ENCODE measurements at places on chromosomes 5 and 9. TPM values are rescaled to one million over a fixed set of nuclear protein-coding genes. Genes with fewer than 3 reads are reported as not detected.

DNA sequence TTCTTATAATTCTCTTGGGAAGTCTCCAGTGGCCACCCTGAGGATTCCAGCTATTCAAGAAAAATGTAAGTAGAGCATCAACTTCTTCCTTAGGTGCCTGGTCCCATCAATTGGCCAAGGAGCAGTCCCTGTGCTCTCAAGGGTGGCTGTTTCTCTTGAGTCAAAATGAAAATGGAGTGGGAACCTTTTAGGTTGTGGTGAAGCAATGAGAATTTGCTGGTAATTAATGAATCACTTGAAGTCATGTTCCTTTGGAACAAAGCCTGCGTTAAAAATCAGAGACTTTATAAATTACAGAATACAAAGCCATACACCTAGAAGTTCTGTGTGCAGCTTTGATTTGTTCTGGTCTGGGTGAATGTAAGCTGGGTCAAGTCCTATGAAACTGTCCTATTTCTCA, 48.9 kb downstream of the IL31RA start:
- no peaks in the 10 kb centered on the region for H3K36me3 ChIP-seq
- no peak overlapping the region for H3K4me3 ChIP-seq
- no peak for DNase-seq
- peaks cover 35% of the 10 kb centered on the region for H3K4me1 ChIP-seq

DNA sequence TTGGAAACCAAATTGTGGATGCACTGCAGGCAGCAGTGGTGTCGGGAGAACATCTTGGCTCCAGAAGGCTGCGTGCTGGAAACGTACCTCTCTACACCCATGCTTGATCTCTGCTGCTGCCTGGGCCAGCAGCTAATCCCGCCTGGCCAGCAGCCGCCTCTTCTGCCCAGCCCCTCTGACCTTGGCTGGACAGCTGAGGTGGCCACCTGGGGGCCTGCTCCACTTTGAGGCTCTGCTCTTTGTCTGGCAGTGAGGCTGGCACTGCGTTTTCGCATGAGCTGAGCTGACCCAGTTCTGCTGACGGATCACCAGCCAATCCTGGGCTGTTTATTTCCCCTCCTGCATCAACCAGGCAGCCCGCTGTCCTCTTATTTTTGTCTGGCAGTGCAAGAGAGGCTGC, 154.9 kb downstream of the TENT4A start:
- no peaks in the 10 kb centered on the region for H3K4me1 ChIP-seq
- no peaks in the 10 kb centered on the region for H3K27me3 ChIP-seq
- no peak overlapping the region for H3K27ac ChIP-seq
- H3K36me3 ChIP-seq = no peaks in the 10 kb centered on the region

DNA sequence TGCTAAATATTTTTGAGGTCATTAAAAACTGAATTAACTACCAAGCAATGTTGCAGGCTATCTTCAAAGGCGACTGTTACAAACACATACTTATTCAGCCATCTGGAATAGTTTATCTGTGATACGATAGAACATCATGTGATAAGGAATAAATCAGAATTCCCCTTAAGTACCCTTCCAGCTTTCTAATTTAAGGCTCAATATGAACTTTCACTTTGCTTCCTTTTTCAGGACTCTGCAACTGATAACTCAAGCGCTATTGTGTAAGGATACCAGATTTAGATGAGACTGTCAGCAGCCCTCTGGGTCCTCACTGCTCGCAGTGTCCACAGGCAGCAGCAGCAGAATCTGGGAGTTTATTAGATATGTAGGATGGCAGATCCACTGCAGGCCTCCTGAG, 416.3 kb downstream of the SPATA31D1 start:
- no peak overlapping the region for H3K4me3 ChIP-seq
- H3K36me3 ChIP-seq = no peaks in the 10 kb centered on the region
- H3K27me3 ChIP-seq = no peaks in the 10 kb centered on the region
- H3K4me1 ChIP-seq = no peaks in the 10 kb centered on the region

- peak; percentile 38 for DNase-seq
- no peaks in the 10 kb centered on the region for H3K27me3 ChIP-seq
- no peak overlapping the region for H3K27ac ChIP-seq
- no peak overlapping the region for H3K4me3 ChIP-seq
Observed at GRCh38 chr9:126836216-126836615, 24.2 kb upstream of the ZBTB34 start.

DNA sequence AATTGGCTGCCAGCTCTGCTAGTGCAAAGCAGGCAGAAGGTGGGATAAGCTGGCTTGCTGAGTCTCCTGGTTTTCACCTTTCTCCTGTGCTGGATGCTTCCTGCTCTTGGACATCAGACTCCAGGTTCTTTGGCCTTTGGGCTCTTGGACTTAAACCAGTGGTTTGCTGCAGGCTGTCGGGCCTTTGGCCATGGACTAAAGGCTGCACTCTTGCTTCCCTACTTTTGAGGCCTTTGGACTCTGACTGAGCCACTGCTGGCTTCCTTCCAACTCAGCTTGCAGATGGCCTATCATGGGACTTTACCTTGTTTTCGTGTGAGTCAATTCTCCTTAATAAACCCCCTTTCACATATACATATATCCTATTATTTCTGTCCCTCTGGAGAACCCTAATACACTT, 1293.9 kb upstream of the CDH6 start:
- DNase-seq = no peak
- no peak overlapping the region for H3K4me3 ChIP-seq
- H3K36me3 ChIP-seq = no peaks in the 10 kb centered on the region
- H3K27ac ChIP-seq = no peak overlapping the region

DNA sequence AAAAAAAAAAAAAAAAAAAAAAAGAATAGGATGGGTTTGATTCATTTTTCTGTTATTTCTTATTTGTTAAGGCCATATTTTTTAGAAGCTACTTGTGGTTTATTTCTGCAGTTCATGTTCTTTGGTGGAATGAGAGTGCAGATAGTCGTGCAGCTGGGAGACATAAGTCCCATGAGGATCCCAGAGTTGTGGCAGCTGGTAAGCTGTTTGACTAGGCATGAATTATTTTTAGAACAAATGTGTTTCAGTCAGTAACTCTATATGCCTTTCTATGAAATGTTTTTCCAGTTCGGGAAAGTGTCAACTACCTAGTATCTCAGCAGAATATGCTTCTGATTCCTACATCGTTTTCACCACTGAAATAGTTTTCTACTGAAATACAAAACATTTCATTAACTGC, 5.0 kb upstream of the NIPSNAP3B start:
- no peak overlapping the region for H3K27ac ChIP-seq
- H3K4me3 ChIP-seq = no peak overlapping the region

- H3K36me3 ChIP-seq = no peaks in the 10 kb centered on the region
- no peak within 1 kb of the TSS for H3K4me3 ChIP-seq
- no peak for DNase-seq
- peaks cover 20% of the 10 kb centered on the region for H3K27me3 ChIP-seq
Observed at GRCh38 chr5:132812781-132813598, at the start of gene SOWAHA. Gene SOWAHA, plus strand, starts transcription at chr5:132813302. Its CDS starts 320 bp downstream, at chr5:132813622.

DNA sequence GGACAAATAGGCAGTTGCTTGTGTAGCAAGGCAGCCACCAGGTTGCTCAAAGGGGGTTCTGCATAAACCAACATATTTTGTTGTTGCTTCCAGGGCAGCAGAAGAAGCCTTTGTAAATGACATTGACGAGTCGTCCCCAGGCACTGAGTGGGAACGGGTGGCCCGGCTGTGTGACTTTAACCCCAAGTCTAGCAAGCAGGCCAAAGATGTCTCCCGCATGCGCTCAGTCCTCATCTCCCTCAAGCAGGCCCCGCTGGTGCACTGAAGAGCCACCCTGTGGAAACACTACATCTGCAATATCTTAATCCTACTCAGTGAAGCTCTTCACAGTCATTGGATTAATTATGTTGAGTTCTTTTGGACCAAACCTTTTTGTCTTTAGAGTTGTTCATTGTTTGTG, 20.8 kb downstream of the CLTA start:
- H3K4me3 ChIP-seq = no peak overlapping the region
- no peak overlapping the region for H3K27ac ChIP-seq
- no peak for DNase-seq

- no peaks in the 10 kb centered on the region for H3K36me3 ChIP-seq
- no peak overlapping the region for H3K27ac ChIP-seq
- no peaks in the 10 kb centered on the region for H3K27me3 ChIP-seq
Observed at GRCh38 chr5:27832886-27833285, 794.5 kb upstream of the CDH9 start.

PCYOX1L gene
- total RNA-seq = 16.6 TPM

C9orf153 gene
- total RNA-seq = not detected

TAF11L10 gene
- not detected for total RNA-seq

OTP gene
- 0.17 TPM for total RNA-seq

SHC3 gene
- 4.6 TPM for total RNA-seq

Data from astrocyte (in vitro differentiated cells and primary cell).